ENCODE measurements at places on chromosomes 4 and X. TPM values are rescaled to one million over a fixed set of nuclear protein-coding genes. Genes with fewer than 3 reads are reported as not detected.

DNA sequence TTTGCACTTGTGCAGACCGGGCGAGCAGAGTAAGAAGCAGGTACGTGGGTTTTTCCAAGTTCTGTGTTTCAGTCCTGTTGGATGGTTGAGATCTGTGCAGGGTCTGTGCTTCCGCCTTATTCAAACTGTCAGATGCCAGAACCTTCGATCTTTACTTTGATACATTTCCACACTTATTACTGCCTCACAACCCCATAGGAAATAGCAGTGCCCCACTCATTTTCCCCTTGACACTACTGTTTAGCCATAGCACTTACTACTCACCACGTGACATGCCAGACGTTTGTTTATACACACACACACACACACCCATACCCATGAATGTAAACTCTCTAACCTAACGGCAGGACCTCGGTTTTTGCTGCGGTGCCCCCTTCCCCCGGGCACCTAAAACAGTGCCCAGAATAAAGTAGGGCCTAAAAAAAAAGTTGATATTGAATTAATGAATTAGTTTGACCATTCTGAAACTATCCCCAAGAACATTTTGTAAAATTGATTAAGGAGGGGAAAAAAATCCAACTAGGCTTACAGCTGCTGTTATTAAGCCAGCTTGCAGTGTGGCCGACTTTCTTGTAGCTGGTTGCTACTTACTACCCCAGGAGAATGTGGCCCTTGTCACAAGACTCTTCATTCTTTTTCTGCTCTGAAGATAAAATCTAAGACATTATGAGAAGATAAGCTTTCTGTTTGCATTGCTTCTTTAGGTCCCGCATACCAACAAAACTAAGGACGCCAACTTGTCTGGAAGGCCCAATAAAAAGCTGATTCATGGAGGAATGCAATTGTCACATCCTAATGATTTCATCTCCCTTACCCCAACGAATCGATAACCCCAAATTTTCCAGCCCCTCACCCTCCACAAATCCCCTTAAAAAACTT lies 704 bp upstream of the SEPSECS start:
- no peak for DNase-seq

The TLR3 gene
- 8.2 TPM for total RNA-seq

DNA sequence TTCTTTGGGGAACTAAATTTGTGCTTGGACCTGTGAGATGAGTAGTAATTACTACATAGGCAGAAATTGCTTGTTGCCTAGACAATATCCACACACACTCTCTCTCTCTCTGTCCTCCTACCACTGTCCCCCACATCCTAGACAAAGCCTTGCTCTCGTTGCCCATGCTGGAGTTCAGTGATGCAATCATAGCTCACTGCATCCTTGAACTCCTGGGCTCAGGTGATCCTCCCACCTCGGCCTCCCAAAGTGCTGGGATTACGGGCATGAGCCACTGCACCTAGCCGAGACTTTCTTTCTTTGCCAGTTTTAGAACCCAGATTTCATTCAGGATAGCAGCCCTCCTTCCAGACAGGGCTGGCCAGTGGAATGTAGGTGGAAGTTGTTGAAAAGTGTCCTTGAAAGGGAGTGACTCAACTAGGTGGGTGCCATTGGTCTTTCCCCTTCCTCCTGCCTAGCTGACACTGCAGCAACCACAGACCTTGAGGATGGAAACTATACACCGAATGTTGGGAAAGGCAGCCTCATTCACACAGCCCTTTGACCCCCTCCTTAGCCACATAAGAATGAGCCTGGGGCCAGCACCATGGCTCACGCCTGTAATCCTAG lies 16.8 kb upstream of the LAP3 start:
- no peak for DNase-seq

The TRAM1L1 gene
- total RNA-seq: 0.83 TPM

DNA sequence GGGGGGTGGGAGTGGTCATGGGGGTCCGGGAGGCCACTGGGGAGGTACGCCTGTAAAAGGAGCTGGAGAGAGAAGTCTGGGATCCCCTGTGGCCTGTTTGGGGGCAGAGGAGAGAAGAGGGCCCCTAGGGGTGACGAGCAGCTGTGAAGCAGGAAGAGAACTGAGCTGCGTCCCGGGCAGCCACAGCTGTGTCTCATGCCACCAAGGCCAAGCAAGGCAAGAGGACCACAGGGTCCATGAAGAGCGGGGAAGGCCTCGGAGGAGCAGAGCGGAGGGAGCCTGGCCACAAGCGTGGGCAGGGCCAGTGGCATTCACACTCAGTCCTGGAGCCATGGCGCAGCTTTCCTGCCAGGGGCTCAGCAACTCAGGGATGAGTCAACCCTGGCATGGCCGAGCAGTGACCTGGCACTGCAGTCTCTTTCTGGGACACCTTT lies 13.6 kb upstream of the NAT8L start:
- DNase-seq: no peak

DNA sequence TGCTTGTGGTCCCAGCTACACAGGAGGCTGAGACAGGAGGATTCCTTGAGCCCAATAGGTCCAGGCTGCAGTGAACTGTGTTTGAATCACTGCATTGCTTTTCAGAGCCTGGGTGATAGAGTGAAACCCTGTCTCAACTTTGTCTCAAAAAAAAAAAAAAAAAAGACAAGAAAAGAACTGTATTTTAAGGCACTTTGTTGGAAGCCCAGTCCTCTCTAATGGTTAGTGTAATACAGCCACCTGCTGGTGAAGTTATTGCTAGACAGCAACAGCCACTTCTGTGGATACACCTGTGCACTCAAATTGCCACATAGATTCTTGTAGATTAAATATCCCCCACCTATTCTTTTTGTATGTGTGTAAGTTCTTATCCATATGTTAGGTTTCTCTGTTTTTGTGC lies 10.1 kb upstream of the FGG start:
- no peak for DNase-seq

The MFAP3L gene
- 5.8 TPM for total RNA-seq

GRCh38 chr4:182478475-182478874 lies 235.3 kb downstream of the TENM3 start:
- no peak for DNase-seq

The ADGRL3 gene
- 6.9 TPM for total RNA-seq

The CEP135 gene
- 8.6 TPM for total RNA-seq

The KIT gene
- 48.9 TPM for total RNA-seq

DNA sequence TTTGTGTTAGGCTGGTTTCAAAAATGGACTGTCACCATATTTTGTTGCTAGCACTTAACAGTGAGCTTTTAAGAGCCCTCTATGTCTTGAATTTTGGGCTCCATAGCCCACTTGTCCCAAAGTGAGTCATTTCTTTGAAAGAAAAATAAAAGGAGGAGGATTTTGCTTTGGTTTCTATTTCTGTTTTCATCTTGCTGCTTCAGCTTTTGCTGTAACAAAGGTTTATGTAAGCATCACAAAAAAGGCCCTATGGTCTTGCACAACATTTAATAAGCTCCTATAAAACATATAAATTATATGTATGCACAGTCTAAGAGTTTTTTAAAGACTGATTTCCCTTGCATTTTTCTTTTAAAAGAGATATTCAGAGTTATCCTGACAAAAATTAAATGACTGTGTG lies 105.2 kb downstream of the PHOX2B start:
- no peak for DNase-seq

GRCh38 chrX:153538424-153538823 lies 21.0 kb downstream of the ATP2B3 start:
- DNase-seq: no peak

DNA sequence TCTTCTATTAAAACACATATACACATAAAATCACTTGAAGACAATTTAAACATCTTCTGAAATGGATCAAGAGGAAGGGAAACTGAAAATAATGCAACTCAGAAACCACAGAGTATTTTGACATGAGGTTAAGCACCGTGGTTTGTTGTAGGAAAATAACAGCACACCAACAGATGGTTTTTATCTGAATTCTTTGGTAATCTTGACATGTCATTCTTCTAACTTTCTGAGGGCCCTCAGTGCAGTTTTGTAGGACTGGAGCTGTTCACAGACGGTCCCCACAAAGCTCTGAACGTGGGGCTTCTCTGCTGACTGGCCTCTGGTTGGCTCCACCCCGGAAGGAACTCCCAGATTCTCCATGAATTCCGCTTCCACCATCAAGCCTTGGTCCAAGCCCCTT lies 16.0 kb upstream of the TLR8 start:
- DNase-seq: no peak

GRCh38 chr4:109967798-109968520 lies 55.3 kb downstream of the EGF start:
- no peak for DNase-seq

The FGB gene
- total RNA-seq: not detected

DNA sequence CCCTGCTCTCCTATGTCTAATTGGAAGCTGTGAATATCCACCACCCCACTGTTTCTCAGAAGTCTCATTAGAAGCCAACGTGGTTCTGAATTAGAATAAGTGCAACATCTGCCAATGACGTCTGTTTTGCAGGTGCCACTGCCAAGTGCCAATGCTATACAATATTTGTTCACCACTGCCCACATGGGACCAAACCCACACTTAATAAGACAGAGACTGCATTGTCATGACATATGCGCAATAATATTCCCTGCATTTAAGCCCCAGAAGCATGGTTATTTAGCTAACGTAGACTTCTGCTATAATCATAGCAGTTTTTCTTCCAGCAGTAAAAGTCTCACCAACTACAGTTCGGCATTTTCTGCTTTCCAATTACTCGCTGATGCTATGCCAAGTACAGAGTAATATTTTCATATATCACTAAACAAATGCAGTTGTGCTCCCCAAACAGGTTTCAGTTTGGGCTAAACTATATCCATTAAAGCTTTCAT lies 262.5 kb upstream of the PCDH18 start:
- no peak for DNase-seq

DNA sequence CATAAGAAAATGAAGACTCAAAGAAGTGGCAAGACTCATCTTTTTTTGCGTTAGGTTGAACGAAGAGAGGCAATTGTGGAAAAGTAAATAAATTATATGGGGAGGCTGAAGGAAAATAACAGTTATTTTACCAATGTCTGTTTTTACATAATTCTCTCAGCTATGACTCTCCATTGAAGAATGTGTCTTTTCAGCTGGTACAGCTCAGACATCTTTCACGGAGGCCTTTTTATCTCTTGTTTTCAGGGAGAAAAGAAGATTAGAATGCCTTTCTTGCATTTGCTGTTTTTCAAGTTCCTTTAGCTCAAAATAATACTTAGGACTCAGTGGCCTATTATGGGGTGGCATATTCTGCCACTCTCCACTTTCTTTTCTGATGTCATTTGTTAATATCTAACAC lies 153.0 kb downstream of the ADAM29 start:
- no peak for DNase-seq

- no peak for DNase-seq
These were observed 136.6 kb downstream of the FBXW7 start for GRCh38 chr4:152399246-152399645.

GRCh38 chr4:88041626-88042025 lies 34.2 kb downstream of the PKD2 start:
- no peak for DNase-seq

GRCh38 chr4:15381806-15382338 lies 46.0 kb upstream of the C1QTNF7 start:
- no peak for DNase-seq

DNA sequence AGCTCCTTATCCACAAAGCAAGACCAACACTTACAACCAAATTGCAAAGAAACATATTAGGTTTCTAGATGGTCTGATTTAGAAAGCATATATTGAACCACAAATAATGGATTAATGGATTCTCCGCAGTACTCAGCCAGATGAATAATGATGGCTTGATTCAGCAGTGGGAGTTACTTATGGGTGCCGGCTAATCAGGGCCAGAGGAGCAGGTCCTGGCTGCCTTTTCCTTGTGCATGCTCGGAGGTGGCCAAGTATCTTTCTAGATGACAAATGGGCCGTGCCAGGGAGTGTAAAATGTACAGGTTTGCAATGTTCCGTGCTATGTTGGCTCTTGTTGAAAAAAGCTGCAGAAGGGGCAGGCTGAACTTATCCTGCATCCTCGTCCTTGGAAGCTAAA lies 70.2 kb downstream of the VCX3A start:
- DNase-seq: no peak

- no peak for DNase-seq
These were observed 64.2 kb downstream of the IRF2 start for GRCh38 chr4:184409911-184410692.

DNA sequence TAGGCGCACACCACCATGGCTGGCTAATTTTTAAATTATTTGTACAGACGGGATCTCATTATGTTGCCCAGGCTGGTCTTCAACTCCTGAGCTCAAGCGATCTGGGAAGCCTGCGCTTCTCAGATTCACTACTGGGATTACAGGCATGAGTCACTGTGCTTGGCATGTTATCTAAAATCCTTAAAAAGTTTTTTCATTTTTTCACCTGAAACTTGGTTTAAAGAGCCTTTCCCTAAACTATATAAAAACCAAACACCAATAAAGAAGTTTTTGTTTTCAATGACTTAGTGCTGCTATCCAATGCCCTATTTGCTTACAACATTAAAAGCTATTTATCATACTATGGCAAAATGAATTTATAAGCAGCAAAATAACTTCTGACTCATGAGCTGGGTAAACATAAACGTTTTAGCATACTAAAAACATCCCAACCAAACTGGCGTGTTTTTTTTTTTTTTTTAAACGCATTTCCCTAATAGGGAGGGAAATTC lies 127.8 kb downstream of the UBE2K start:
- no peak for DNase-seq

GRCh38 chr4:56655627-56656345 lies 25.3 kb downstream of the HOPX start:
- no peak for DNase-seq

GRCh38 chrX:52355108-52355507 lies 13.7 kb upstream of the XAGE2 start:
- no peak for DNase-seq

DNA sequence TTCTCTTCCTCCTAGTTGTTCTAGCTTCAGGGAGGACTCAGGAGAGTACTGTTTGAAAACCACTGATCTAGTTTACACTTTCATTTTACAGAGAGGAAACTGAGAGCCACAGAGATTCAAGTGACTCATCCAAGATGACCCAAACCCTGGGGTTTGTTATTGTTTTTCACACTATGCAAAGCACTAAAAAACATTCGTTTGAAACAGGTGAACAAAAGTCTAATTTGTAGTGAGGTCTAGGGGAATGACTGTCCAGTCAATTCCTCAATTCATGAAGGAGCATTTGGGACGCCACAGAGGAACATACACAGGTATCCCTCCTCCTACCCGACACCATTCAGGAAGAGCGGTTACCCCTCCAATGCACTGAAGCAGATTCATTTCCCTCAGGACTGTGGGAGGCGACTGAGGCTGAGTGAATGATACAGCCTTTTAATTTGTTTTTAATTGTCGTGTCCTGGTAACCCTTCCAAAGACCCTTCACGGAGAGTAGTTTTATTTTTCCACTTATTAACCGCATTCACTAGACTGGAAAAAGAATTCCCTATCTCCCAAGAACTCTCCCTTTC lies 30.3 kb downstream of the TLR10 start:
- DNase-seq: no peak

The ADH6 gene
- not detected for total RNA-seq

- DNase-seq: no peak
These were observed 1.8 kb downstream of the ARHGAP4 start for GRCh38 chrX:153924149-153924861.

GRCh38 chr4:117626664-117627063 lies 407.6 kb upstream of the NDST3 start:
- DNase-seq: no peak
